ENCODE measurements at places on chromosomes 2 and 18. TPM values are rescaled to one million over a fixed set of nuclear protein-coding genes. Genes with fewer than 3 reads are reported as not detected.

SCN2A gene
- 0.73 TPM for total RNA-seq

GRCh38 chr2:206824993-206825392 is 59.6 kb downstream of the FASTKD2 start:
- peaks cover 4% of the 10 kb centered on the region for H3K4me1 ChIP-seq
- no peak overlapping the region for H3K4me3 ChIP-seq
- H3K27me3 ChIP-seq, result no peaks in the 10 kb centered on the region
- DNase-seq, result no peak
- H3K36me3 ChIP-seq, result no peaks in the 10 kb centered on the region
- no peak overlapping the region for H3K27ac ChIP-seq

TUBA3E gene
- not detected for total RNA-seq

DNA sequence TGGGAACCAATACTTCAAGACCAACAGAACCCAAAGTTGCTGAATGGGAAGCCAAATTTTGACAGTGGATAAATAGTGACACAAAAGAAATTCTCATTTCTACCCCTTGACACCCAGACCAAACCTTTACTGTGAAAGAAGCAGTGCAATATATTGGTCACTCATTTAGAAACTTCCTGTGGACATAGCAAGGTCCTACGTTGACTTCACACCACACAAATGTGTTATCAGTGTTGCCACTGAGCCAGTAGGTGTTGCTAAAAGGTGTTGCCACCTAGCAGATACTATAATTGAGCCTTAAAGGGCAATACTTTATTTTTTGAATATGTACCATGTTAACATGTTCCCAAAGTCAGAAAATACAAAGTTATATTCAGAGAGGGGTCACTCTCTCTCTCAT is 1008.9 kb upstream of the CDH2 start:
- H3K4me1 ChIP-seq, result peaks cover 17% of the 10 kb centered on the region
- H3K27me3 ChIP-seq, result no peaks in the 10 kb centered on the region
- no peak overlapping the region for H3K4me3 ChIP-seq

GAD1 gene
- total RNA-seq, result not detected

SCYGR3 gene
- not detected for total RNA-seq

DNA sequence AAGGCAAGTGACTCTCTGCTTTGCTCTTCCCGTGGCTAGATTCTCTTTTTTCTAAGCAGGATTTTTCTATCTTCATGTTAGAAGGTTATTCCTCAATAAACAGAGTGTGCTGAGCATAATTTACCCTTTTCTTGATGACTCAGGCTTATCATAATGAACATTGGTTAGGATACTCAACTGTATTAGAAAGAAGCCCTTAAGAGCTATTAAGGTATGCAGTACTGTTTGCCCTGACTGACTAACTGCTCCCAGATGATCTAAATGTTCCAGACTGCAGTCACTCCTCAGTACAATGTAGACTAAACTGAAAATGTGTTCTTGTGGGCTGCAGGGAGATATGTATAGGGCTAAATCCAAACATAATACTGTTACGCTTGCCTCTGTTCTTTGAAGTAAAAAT is 687.8 kb downstream of the NUP35 start:
- no peaks in the 10 kb centered on the region for H3K36me3 ChIP-seq
- no peak for DNase-seq
- no peak overlapping the region for H3K27ac ChIP-seq
- no peak overlapping the region for H3K4me3 ChIP-seq
- H3K4me1 ChIP-seq, result no peaks in the 10 kb centered on the region

GRCh38 chr18:3900327-3900726 is 450.4 kb downstream of the TGIF1 start:
- no peak overlapping the region for H3K4me3 ChIP-seq
- no peaks in the 10 kb centered on the region for H3K27me3 ChIP-seq
- no peak overlapping the region for H3K27ac ChIP-seq
- H3K36me3 ChIP-seq, result no peaks in the 10 kb centered on the region

- DNase-seq, result no peak
- no peak overlapping the region for H3K27ac ChIP-seq
- no peaks in the 10 kb centered on the region for H3K36me3 ChIP-seq
- H3K4me3 ChIP-seq, result no peak overlapping the region
These were observed 239.2 kb upstream of the KCNJ3 start for GRCh38 chr2:154459286-154459685.

- no peak for DNase-seq
- H3K27ac ChIP-seq, result peak overlapping the region; percentile 98
- H3K4me3 ChIP-seq, result peak overlapping the region; percentile 85
These were observed 742 bp upstream of the SOS1 start for GRCh38 chr2:39121523-39122063.

GRCh38 chr2:129930451-129930850 is 49.0 kb upstream of the RAB6C start:
- no peak overlapping the region for H3K27ac ChIP-seq
- H3K4me3 ChIP-seq, result no peak overlapping the region
- H3K36me3 ChIP-seq, result no peaks in the 10 kb centered on the region
- H3K27me3 ChIP-seq, result no peaks in the 10 kb centered on the region

KIF1A gene
- total RNA-seq, result 4.3 TPM

IL1A gene
- not detected for total RNA-seq

DNA sequence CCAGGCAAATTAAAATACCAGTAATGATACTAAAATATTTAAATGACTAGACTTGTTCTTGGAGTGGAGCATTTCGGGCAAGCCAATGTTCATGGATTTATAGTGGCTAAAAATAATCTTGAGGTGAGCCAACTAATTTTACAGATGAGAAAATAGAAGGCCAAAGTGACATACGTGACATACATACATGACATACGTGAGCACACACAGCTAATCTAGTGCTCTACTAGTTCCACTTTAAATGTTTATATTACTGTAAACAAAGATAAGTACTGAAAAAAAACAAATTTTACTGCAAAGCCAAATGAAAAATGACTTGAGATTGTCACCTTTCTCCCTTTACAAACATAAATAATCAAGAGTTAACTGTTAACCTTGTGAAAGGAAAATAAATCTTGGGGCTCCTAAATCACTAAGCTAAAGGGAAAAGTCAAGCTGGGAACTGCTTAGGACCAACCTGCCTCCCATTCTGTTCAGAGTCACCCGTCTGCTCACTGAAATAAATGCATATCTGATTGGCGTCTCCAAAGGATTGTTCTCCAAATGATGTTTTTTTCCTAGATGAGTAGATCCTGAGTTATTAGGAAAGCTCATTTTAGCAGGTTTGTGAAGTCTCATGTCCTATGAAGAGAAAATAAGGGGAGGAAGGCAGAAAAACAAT is 96.7 kb downstream of the PMS1 start:
- no peak overlapping the region for H3K27ac ChIP-seq
- peaks cover 20% of the 10 kb centered on the region for H3K36me3 ChIP-seq

DNA sequence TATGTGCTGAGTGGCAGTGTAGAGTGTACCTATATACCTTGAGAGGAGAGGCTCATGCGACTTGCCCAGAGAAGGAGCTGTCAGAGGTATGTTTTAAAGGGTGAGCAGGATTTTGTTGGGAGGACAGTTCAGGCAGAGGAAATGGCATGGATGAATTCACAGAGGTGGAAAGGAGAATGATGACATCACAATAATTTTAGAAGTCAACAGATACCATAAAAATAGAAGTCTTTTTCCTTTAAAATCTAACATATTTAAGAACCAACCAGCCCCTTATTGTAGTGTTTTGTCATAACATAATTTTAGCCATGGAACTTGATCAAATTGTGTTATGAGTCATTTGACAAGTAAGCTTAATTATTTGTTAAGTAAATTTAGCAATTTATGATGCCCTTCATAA is 538.1 kb upstream of the GYPC start:
- no peak overlapping the region for H3K4me3 ChIP-seq
- no peaks in the 10 kb centered on the region for H3K27me3 ChIP-seq
- no peak overlapping the region for H3K27ac ChIP-seq
- DNase-seq, result no peak

IFT172 gene
- 46.4 TPM for total RNA-seq

- peak overlapping the region; percentile 20 for H3K27ac ChIP-seq
- H3K27me3 ChIP-seq, result no peaks in the 10 kb centered on the region
- peaks cover 89% of the 10 kb centered on the region for H3K4me1 ChIP-seq
- no peak overlapping the region for H3K4me3 ChIP-seq
- peaks cover 12% of the 10 kb centered on the region for H3K36me3 ChIP-seq
These were observed 124.8 kb upstream of the ITGB6 start for GRCh38 chr2:160324917-160325316.

- no peak overlapping the region for H3K4me3 ChIP-seq
- no peaks in the 10 kb centered on the region for H3K27me3 ChIP-seq
- peaks cover 5% of the 10 kb centered on the region for H3K4me1 ChIP-seq
- no peak for DNase-seq
These were observed 69.3 kb downstream of the NEDD4L start for GRCh38 chr18:58113337-58113736.

GKN1 gene
- total RNA-seq, result not detected

GPR17 gene
- not detected for total RNA-seq

- no peak for DNase-seq
- H3K4me3 ChIP-seq, result no peak overlapping the region
- peaks cover 30% of the 10 kb centered on the region for H3K4me1 ChIP-seq
- H3K27me3 ChIP-seq, result no peaks in the 10 kb centered on the region
These were observed 54.2 kb downstream of the PDE1A start for GRCh38 chr2:182372661-182373060.
